ENCODE measurements at places on chromosomes 12 and 14.
A peak's percentile ranks its signal among the peaks of the same experiment; 100 is the strongest.

DNA sequence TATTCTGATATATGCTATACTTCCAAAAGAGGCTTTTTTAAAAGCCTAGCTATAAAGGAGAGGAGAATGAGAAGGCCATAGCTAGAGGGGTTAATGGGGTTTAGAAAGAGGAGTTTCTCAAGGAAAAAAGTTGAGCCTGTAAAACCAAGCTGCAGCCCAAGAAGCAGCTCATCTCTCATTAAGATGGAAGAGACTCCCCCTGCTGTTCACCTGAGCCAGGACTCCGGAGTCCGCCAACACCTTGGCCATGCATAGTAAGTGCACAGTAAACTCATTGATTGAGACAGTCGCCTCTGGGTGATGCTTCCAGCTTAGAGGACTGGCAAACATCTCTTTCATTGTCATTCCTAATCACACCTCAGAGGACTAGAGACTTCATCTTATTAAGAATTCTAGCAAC is 46.2 kb downstream of the ANO2 start:
- no peak for DNase-seq

DNA sequence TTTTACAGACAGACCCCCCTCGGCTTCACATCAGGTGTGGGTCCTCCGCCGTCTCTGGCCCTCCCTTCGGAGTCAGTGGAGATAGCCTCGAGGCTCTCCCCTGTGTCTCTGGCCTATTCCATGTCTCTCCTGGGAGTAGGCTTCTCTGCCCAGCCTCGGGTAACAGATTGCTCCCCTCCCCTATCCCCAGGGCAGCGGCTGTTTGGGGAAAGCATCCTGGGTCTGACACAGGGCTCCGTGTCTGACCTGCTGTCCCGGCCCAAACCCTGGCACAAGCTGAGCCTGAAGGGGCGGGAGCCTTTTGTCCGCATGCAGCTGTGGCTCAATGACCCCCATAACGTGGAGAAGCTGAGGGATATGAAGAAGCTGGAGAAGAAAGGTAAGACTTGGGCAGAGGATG is 30.8 kb downstream of the PHETA1 start:
- DNase-seq = no peak

GRCh38 chr12:48998497-48999353 is 450 bp downstream of the DDN start:
- DNase-seq = no peak

GRCh38 chr14:91732859-91733477 is 1.1 kb upstream of the CATSPERB start:
- no peak for DNase-seq

- DNase-seq = peak; percentile 43
Observed at GRCh38 chr12:96078231-96079135, 43.1 kb upstream of the LTA4H start.

GRCh38 chr12:97575403-97576193 is 113.0 kb downstream of the RMST start:
- DNase-seq = no peak

DNA sequence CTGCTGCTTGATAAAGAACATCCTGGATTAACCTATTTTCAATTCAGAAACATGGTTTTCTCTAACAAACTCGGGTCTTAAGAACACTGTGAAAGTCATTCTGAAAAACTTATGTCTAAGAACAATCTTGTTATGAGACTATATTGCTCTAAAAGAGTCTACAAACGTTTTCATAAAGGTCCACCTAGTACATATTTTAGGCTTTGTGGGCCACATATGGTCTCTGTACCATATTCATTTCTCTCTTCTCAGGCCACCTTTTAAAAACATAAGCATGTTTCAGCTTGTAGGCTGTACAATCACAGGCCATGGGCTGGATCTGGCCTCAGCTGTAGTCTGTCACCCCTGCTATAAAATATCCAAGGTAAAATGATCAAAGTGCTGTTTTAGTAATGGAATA is 39.9 kb downstream of the PPP4R3A start:
- DNase-seq = no peak

- DNase-seq = no peak
Observed at GRCh38 chr12:25937096-25937495, 21.4 kb upstream of the RASSF8 start.

DNA sequence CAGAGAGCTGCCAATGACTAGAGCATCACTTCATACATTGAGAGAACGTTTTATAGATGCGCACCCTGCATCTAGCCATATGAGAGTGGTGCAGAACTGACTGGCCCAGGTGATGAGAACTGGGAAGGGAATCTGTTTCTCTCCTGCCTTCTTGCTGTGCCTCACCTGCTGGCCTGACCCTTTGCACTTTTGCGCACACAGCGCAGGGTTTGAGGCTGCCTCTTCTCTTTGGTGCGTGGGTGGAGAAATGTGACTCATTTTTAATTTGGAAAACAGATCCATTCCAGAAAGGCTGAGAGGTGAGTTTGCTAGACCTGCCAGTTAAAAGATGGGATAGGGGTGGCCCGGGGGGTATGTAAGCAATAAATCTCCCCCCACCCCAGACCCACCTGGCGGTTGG is 453 bp upstream of the ESRRB start:
- no peak for DNase-seq

DNA sequence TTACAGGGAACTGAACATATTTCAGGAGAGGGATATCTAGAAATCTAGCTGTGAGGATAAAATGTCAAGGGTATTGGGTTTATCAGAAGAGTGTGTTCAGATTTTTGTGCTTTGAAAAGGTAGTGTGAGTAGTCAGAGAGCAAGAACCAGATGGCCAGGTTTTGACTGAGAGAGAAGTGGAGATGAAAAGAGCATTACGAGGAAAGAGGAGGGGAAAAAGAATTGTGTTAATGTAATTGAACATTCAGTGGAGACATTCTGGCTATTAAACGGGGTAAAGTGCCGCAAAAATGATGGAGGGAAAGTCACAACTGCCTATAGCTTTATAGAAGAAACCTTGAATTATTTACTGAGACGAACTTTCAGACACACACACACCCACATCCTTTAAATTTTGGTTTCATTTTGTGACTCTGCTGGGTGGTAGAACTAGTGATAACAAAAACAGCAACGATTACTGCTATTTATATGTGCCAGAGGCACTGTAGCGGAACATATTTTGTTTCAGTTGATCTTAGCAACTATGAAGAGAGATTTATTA is 213.6 kb downstream of the ERC1 start:
- DNase-seq = no peak

DNA sequence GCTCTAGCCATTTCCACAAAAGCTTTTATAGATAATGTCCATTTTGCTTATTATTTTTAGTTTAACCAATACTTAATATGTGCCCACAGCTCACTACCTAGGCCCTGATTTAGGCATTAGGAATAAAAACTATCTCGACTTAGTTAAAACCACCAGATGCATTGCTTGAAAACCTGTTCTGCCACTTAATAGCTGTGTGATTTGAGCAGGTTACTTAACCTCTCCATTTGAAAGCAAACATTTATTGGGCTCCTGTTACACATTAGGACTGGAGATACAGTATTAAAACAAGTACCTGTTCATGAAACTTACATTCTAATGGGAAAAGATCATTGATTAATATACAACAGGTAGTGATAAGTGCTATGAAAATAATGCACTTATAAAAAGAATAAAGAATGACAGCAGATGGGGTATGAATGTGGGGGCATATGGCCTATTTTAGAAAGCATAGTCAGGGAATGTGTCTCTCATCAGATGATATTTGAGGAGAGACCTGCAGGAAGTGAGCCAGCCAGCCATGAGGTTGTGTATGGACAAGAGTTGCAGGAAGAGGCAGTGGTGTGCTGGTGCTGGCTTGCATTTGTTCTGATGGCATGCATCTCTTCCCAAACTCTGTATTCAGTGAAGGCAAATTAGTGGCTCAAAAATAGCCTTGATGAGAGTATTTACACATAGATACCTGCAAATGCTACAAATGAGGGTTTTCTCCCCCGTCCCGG is 34.3 kb downstream of the NOPCHAP1 start:
- DNase-seq = no peak

- DNase-seq = no peak
Observed at GRCh38 chr12:22658214-22658613, 33.2 kb downstream of the ETNK1 start.

DNA sequence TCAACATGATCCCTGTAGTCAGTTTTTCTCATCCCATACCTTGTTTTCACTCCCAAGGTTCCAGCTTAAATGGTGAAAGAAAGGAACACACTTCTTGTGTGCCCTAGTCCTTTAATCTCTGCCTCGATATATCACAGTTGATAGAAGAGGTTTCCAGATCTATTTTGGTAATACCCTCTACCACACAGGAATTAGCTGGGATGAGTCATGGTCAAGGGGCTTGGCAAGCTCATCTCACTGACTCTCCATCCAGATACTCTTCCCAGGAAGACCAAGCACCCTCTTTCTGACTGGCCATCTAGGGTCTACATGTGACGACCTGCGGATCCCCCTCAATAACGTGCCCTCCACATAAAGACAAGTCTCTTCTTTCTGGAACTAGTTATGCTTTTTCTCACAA is 277.9 kb downstream of the ITPR2 start:
- no peak for DNase-seq

DNA sequence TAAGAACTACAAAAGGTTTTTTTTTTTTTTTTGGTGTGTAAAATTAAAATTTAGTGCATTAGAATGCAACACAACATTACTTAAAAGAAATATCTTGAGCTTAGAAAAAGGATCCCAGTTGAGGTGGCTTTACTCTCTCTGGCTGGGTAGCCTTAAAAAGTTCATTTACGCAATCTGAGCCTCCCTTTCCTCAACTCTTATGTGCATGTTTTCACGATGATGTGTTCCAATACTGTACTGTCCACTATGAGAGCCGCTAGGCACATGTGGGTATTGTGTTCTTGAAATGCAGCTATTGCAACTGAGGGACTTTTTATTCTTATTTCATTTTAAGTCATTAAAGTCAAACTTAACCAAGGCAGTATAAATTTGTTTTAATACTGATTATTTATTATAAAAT is 460.9 kb upstream of the SYT1 start:
- DNase-seq = no peak

GRCh38 chr12:1859643-1860042 is 39.3 kb downstream of the LRTM2 start:
- DNase-seq = peak; percentile 6

GRCh38 chr14:70595443-70596185 is 4.8 kb downstream of the MED6 start:
- no peak for DNase-seq

- peak; percentile 19 for DNase-seq
Observed at GRCh38 chr12:16389594-16389993, 42.1 kb downstream of the MGST1 start.

DNA sequence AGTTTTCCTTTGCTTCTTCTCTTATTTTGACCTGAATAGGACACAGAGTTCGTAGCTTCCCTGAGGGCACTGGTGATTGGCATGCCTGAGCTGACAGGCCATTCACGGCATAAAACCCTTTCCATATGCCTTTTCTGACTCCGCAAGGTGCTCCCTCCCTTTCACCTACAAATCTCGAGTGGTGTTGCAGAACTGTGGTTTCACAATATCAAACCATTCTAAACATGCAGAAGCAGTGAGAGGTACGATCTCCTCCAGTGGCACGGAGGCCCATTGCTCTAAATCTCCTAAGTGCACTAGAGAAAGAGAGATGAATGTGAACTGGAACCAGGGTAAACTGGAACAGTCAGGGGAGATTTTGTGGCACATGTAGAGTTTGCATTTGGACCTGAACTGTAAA is 23.9 kb downstream of the CLSTN3 start:
- no peak for DNase-seq

DNA sequence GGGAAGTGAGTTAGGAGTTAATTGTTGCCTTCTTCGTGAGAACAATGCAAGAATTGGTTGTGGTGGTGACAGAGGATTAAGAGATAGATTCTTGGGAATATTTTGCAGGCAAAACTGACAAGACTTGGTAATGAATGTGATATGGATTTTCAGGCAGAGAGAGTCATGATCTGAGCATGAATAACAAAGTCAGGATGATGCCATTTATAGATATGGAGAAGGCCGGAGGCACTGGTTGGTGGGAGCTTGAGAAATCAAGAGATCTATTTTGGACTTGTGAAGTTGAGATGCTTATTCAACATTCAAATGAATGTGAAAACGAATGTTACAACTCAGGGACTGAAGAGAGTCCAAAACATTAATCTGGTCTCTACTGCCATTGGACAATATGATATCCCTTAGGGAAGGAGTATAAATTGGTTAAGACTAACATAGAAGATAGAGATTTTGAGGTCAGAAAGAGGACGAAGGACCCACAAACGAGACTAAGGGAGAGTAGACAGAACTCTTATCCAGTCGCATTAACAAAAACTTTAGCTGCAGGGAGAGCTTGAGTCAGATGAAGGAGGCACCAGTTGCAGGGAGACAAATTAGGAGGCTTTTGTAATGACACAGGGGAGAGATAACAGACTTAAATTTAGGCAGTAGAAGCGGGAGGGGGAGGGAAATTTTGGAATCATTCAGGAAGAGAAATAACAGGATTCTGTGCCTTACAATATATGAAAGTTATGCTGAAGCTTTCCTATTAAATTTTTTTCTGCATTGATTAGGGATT is 1090.6 kb downstream of the GALC start:
- no peak for DNase-seq

Measured in uterus (tissue), 4 donors.